Hematopoietic multipotent progenitor cell (in vitro differentiated cells): ENCODE measurements at places on chromosomes 1 and 21. TPM values are rescaled to one million over a fixed set of nuclear protein-coding genes. Genes with fewer than 3 reads are reported as not detected.

The AMY1A gene
- not detected for total RNA-seq

The WDR47 gene
- total RNA-seq = 8.3 TPM

The CFAP45 gene
- total RNA-seq = 0.81 TPM

The USH2A gene
- under 0.01 TPM for total RNA-seq

The CASZ1 gene
- total RNA-seq = 6.2 TPM

DNA sequence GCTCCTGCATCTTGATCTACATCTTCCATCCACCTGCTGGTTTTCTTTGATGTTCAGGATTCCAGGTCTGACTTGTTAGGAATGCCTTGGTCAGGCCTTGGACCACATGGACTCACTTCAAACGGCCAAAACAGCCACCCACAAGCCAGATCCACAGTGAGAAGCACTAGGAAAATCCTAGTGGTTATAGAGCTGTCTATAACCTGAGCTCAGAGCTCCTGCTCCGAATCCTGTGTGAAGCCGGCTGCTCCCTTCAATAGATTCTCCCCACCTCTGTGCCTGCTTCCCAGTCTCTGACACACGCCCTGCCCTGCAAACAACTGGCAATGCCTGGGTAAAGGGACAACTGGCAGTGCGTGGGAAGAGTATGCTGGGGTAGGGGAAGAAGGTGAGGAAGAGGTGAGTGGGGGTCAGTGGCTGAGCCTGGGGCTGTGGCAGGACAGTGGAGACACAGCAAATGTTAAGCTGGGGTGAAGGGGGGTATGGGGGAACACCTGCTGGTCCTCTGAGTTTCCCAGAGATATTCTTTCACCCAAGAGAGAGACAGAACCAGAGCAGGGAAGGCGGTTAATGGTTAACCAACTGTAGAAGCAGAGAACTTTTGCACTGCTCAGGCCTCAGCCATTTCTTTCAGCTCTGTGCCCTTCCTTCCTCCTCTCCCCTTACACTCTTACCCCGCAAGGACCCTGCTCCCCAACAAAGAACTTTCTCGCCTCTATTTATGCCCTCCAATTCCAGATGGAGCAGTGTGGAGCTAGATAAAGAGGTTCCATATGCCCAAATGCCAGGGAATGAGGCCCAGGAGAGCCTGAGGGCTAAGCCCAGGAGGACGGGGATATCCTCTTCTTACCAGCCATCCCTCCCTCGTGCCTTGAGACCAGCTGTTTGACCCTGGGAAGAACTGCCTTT lies 4.5 kb downstream of the PLXNA2 start:
- no peak for DNase-seq

DNA sequence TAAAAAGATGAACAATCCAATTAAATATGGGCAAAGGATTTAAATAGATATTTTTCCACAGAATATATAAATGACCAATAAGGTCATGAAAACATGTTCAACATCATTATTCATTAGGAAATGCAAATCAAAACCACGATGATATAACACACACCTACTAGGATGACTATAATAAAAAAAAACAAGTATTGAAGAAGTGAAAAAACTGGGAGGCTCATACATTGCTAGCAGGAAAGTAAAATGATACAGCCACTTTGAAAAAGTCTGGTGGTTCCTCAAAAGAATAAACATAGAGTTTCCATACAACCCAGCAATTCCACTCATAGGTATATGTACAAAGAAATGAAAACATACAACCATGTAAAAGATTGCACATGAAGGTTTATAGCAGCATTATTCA lies 75.7 kb upstream of the RAB4A start:
- DNase-seq = no peak

DNA sequence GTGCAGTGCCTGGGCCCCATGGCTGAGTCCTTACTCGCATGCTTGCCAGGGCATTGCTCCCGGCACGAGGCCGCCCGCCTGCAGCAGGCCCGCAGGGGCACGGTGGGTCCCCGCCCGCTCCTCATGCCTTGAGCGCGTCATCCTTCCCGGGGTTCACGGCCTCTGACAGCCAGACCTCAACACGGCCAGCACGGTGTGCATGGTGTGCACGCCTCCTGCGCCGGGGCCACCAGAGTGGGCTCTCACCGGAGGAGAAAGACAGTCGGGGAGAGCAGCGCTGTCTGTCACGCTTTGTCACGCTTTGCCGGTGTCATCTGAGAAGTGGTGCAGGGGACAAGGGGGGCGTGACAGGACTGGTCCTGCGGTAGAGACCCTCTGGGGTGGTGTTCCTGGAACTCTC lies 11.9 kb upstream of the COL18A1 start:
- no peak for DNase-seq

GRCh38 chr1:216825557-216825956 lies 102.3 kb upstream of the ESRRG start:
- no peak for DNase-seq

DNA sequence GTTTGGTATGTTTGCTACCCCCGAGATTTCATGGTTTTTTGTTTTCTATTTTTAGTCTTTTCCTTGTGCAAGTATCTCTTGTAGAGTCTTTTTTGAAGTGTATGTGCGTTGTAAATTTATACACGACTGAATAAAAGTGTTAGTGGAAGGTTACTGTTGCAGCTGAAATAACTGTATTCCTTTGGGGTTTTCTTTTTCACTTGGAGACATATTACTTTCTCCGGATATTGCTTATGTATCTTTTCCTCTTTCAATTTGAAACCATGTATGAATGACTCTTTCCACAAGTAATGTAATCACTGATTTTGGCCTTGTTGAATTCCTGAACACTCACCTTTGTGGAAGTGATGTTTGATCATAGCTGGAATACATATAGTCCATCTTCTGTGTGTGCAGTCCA lies 956 bp downstream of the URB2 start:
- DNase-seq = no peak

DNA sequence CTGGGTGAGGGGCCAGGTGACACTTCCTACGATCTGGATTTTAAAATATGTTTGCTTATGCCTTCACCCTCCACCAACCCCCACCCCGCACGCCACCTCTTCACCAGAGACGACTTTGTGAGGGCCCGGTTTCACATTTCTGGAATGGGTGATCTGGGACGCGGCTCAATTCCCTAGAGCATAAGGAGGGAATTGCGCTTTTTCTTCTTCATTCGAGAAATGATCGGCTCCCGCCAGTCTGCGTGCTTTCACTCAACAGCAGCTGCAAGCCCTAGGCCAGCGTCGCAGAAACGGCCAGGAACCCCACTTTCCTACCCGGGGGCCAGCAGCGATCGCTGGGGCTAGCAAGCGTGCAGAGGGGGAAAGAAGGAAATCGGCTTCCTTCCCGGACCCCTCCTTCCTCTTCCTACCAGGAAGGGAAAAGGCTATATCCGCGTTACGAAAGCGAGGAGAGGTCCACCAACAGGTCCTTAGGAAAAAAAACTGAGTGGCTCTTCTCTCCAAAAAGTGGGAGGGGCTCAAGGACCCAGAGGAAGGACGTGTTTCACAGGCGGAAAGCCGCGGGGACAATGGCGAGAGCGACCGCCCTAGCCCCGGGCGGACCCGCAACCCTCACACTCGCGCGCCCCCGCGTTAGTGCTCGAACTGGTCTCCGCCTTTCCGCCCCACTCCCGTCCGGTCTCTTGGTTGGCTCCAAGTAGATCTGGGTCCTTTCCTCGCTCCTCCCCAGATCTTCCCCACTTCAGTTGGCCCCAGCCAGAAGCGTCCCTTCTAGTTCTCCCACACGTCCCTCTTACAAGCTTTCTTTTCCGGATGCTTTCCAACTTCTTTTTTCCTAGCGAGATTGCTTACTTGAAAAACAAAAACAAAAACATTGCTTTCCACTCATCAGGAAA lies 1.1 kb upstream of the ADAMTS1 start:
- no peak for DNase-seq

- no peak for DNase-seq
Observed at GRCh38 chr1:191760016-191760415, 398.2 kb upstream of the RGS18 start.

DNA sequence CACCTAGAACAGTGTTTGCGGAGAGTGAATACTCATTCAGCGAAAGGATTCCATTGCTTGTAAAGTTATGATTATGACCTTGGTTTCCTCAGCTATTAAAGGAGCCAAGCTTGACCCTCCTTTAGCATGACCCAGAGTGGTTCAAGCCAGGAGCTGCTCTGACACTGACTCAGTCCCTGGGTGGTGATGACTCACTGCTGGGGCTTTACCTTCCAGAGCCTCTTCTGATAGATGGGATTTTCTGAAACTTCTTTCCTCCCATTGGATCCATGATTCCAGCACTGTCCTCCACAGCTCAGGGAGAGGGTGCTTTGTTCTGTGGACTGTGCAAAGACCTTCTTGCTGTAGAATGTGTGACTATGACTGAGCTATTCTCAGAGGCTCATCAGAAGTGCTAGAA lies 77.4 kb downstream of the S1PR1 start:
- no peak for DNase-seq

- DNase-seq = no peak
Observed at GRCh38 chr1:29230204-29230552, 556 bp downstream of the MECR start.
